Esophagus squamous epithelium (tissue), 5 donors: ENCODE measurements at places on chromosomes 6 and 20.

DNA sequence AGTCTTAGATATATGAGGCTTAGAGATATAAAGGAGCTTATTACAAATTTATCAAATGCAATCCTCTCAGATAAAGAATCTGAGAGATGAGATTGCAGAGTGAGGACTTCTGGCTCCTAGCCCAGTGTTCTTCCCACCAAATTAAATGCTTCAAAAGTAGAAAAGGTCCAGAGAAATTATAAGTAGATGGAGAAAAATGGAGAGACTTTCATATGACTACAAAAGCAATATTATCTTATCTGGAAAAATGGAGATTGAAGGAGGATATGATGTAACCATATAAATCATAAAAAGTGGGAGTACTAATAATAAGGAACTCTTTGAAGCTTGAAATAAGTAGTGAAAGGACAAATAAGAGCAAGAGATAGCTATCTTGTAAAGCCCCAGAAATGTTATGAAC is 2.8 kb downstream of the KCTD20 start:
- no peak for DNase-seq

GRCh38 chr6:84390851-84391250 is 163.4 kb upstream of the CEP162 start:
- no peak for DNase-seq

- DNase-seq: no peak
Observed at GRCh38 chr6:69693762-69694161, 103.0 kb downstream of the LMBRD1 start.

DNA sequence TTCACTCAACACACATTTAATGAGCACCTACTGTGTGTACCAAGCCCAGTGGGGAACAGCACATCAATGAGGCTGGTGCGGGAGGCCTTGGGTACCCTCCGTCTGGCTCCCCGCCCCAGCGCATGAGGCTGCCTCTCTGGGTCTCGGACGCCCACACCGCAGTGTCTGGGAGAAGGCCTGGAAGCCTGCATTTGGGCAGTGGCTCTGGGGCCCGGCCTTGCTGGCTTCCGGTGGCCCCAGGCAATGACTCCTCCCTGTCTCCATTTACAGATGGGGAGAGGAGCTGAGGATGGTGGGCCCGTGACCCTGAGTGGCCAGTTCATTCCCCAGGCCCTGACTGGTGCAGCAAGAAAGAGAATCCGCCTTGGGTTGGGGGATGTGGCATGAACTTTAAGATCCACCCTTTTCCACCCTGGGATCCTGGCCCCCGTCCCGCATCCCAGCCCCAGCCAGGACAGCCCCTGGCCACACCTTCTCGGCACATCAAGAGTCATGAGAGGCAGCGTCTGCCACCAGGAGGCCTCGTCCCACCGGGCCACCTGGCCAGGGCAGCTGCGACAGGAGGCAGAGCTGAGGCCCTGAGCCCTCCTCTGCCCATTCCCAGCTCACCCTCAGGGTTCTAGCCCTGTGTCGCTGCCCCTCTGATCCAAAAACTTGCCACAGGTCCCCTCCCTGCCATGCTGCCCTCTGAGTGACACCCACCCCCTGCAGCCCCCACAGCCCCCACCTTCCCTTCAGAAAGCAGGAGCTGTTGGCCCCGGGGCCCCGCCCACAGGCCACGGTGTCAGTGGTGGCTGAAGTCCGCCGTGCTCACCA is 17.5 kb upstream of the MRGBP start:
- no peak for DNase-seq

GRCh38 chr20:20442466-20442865 is 74.6 kb downstream of the INSM1 start:
- no peak for DNase-seq

GRCh38 chr20:39137299-39137698 is 175.2 kb downstream of the DHX35 start:
- DNase-seq: no peak

- DNase-seq: no peak
Observed at GRCh38 chr20:24503352-24503931, 34.0 kb downstream of the SYNDIG1 start.

DNA sequence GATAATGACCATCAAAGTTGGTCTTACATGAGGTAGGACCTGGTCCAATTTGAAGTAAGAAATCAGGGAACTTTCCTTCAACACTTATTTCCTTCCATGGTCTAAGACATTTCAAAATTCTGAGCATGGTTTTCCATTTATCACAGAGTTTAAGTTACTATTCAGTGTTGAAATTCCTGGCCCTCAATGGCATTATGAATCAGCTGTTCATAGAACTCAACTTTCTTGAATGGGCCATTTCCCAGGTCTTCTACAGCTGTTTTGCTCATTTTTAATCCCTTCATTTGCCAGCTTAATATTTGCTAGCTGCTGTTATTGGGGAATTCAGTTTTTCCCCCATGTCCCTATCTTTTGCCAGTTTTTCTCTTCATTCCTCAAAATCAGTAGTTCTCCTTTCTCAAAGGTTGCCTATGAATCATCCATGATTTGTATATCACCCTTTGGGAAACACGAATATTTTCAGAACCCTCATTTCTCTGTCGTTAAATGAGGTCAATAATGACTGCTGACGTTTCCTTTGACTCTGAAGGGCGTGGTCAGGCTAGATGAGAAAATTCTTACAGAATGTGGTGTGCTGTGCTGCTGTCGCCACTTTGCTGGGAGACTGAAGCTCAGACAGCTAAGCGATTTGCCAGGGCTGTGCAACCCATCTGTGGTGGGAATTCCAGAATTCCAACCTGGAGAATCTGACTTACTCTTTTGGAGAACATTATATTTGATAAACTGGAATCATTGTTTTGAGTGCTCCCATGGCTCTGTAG is 216.5 kb upstream of the FLRT3 start:
- no peak for DNase-seq

DNA sequence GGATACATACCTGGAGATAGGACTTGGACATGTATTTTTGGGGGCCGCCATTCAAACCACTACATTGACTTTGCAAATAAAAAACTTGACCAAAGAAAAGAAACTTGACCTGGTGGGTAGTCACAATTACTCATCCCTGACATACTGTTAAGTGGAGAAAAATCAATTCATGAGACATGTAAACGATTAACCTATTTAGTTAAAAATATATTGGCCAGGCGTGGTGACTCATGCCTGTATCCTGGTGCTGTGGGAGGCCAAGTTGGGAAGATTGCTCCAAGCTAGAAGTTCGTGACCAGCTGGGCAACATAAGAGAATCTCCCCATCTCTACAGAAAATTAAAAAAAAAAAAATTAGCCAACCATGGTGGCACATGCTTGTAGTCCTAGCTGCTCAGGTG is 2.5 kb upstream of the SRSF12 start:
- DNase-seq: no peak

DNA sequence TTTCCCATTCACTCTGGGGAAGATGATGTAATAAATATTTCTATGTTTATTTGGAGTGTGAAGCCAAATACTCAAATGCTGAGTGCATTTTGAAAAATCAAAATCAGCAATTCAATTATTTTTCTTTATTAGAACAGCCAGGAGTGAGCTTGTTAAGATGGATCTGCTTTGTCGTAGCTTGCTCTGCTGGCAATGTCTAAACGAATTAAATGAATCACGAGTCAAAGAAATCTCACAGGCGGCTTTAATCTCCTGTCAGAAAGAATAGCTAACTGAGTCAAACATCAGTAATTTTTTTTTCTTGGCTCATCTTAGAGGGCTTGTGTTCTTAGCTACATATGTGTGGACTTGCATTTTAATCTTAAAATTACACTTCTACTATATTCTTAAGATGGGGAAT is 100.2 kb upstream of the HMGN3 start:
- DNase-seq: no peak

DNA sequence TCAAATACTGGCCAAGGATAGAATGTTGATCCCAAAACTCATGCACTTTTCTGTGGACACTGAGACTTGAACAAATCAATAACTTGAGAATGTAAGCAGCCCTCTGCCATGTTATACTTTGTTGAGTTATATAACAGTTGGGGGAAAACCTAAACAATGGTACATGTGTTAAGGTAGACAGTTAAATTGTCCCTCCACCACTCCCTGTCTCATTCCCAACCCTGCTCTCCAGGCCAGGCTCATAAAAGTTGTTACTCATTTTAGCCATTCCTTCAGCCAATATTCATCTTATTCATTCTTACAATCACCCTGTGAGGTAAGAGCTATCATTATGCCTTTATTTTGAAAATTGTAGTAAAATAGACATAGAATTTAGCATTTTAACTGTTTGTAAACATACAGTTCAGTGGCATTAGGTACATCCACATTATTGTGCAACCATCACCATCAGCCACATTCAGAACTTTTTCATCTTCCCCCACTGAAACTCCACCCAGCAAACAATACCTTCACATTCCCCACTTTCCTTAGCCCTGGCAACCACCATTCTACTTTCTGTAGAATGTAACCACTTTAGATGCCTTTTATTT is 38.2 kb upstream of the IER3 start:
- no peak for DNase-seq

GRCh38 chr20:19977373-19977770 is 39.8 kb upstream of the NAA20 start:
- no peak for DNase-seq

GRCh38 chr6:109912118-109912517 is 66.0 kb upstream of the GPR6 start:
- no peak for DNase-seq
